ENCODE measurements at places on chromosomes 2 and 18. TPM values are rescaled to one million over a fixed set of nuclear protein-coding genes. Genes with fewer than 3 reads are reported as not detected.

DNA sequence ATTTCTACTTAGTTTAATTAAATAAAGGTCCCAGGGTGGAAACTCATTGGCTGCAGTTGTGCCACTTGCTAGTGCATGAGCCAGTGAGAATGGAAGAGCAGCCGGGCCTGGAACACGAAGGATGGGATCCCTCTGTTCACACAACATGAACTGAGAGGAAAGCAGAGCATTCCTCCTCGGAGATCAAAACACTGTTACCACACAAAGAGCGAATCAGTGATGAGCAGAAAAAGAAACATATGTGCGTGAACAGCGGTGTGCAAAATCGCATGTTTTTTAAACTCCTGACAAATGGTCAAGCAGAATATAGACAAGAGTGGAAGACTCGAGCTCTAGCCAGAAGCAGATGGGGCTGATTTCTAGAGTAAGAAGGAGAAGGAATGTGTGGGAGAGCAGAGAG lies 28.4 kb upstream of the ANKRD44 start:
- DNase-seq: no peak

DNA sequence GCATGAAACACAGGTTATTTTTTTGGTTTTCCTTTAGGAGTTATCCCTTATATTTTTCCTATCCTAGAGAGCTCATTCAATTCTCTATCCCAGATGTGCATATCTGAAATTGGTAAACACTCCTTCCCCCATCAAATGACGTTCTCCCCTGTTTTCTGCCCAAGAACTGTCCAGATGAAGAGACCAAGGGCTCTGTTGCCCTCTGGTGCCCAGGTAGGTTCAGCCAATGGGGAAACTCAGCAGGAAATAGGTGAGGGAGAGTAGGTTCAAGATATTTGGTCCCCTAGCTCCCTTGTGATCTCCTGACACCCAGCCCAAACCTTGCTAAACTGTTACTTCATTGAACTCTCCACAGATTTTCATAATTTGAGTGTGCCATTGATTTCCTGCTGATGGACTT lies 14.1 kb upstream of the INO80C start:
- DNase-seq: no peak

- no peak for DNase-seq
Measured at GRCh38 chr2:99605036-99605435, 115.2 kb upstream of the REV1 start.

DNA sequence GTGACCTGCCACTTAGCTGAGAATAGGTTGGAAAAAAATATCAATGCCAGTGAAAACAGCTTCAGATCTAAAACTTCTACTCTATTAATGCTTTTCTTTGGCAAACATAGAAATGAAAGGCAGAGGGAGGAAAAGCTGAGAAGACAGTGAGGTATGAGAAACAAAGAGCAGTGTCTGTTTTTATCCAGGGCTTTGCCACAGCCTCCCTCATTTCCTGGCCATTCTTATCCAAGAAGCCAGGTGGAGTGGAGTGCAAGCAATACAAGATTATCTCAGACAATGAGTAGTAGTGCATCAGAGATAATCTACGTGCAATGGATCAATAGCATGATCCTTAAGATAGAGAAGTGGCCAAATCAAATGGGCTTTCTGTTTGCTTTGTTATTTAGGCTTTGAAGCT lies 808.7 kb upstream of the PIK3C3 start:
- DNase-seq: no peak

SLC38A11 gene
- total RNA-seq: not detected

TDRD15 gene
- total RNA-seq: not detected

DNA sequence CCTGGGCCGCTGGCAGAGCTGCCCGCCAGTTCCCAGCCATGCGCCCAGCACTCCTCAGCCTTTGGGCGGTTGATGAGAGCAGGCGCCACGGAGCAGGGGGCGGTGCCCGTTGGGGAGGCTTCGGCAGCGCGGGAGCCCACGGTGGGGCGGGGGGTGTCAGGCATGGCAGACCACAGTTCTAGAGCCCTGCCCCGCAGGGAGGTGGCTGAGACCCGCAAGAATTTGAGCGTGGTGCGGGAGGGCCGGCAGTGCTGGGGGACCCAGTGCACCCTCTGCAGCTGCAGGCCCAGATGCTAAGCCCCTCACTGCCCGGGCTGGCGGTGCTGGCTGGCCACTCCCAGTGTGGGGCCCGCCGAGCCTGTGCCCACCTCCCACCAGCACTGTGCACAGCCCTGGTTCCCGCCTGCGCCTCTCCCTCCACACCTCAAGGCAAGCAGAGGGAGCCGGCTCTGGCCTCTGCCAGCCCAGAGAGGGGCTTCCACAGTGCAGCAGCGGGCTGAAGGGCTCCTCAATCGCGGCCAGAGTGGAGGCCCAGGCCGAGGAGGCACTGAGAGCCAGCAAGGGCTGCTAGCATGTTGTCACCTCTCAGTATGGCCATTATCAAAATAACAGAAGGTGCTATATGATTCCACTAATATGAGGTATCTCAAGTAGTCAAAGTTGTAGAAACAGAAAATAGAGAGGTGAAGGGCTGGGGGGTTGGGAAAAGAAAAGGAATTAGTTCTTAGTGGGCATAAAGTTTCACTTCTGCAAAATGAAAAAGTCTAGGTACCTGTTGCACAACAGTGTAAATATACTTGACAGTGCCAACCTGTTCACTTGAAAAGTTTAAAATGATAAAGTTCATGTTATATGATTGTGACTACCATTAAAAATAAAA lies 72.3 kb downstream of the SH3YL1 start:
- DNase-seq: no peak

- DNase-seq: no peak
Measured at GRCh38 chr2:224038049-224038829, 847 bp downstream of the SERPINE2 start.

GRCh38 chr2:1915196-1915595 lies 170.9 kb upstream of the PXDN start:
- DNase-seq: no peak

GRCh38 chr2:235463893-235464292 lies 29.9 kb upstream of the AGAP1 start:
- DNase-seq: no peak

GRCh38 chr2:79985145-79985544 lies 319.4 kb downstream of the LRRTM1 start:
- no peak for DNase-seq

DNA sequence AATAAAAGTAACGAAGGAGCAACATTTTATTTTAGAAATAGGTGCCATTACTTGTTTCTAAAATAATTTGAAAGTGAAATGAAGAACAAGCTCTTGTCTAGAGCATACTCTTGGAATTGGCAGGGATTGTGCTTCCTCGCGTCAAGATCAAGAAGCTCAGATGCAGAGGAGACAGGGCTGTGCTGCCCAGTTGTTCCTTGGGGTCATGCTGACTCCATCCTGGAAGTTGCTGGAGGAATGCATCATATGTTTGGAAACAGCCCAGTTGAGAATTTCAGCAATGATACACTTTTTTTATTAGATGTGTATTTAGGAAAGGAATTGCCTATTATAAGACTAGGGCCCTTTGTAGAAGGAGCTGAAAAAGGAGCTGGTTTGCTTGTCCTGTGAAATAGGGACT lies 17.2 kb downstream of the LTBP1 start:
- DNase-seq: no peak

- no peak for DNase-seq
Measured at GRCh38 chr2:85772019-85772745, 18.4 kb downstream of the ATOH8 start.

ZNF385B gene
- total RNA-seq: not detected
